Heart left ventricle (tissue), 16 donors: ENCODE measurements at places on chromosomes 3 and 15.

- DNase-seq: no peak
Measured at GRCh38 chr15:39575180-39575579, 5.7 kb upstream of the THBS1 start.

GRCh38 chr3:20105513-20106280 lies 65.5 kb downstream of the KAT2B start:
- no peak for DNase-seq

GRCh38 chr15:80942746-80943565 lies 46.7 kb downstream of the MESD start:
- DNase-seq: peak; percentile 68

DNA sequence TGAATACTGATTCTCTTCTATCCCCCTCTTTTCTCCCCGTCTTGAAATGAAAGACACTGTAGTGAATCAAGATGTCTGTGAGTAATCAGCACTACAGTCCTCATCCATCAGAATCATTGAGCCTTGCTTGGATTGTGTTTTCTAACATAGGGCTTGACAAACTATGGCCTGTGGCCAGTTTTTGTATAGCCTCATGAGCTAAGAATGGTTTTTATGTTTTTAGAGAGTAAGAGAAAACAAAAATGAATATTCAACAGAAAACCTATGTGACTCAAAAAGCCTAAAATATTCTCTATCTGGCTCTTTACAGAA lies 55.2 kb downstream of the PPM1L start:
- DNase-seq: no peak

GRCh38 chr15:89767411-89767915 lies 8.7 kb upstream of the MESP2 start:
- no peak for DNase-seq
